ENCODE measurements at places on chromosomes 13 and 19.
A peak's percentile ranks its signal among the peaks of the same experiment; 100 is the strongest.

DNA sequence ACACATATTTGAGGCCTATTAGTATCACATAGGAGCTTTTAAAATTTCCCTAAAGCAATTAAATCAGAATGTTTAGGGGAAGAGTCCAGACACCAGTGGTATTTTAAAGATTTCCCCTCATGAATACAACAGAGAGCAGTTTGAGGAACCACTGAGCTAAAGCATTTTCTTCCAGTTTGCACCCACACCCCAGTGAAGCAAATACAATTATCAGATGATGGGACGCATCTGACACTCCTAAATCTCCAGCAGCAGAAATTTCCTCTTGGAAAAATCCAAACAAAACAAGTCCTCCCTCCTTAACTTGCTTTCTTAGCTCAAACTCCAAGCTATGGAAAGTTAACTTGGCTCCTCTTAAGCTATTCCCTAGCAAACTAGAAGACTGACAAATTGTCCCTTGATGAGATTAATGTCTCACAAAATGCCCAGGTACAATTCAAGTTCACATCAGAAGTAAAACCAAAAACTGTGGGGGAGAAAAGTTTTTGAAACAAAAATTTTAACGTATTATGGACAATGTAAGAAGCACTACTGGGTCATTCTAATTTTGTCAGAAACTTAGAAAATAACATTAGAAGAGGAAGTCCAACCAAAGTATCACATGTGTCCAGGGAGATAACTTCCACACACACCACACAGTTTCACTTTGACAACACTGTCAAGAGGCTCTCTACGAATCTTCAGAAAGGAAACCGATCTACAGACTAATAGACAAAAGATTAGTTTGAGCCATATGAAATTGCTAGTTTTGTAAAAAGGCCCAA, 74.1 kb downstream of the ABCC4 start:
- DNase-seq = no peak

DNA sequence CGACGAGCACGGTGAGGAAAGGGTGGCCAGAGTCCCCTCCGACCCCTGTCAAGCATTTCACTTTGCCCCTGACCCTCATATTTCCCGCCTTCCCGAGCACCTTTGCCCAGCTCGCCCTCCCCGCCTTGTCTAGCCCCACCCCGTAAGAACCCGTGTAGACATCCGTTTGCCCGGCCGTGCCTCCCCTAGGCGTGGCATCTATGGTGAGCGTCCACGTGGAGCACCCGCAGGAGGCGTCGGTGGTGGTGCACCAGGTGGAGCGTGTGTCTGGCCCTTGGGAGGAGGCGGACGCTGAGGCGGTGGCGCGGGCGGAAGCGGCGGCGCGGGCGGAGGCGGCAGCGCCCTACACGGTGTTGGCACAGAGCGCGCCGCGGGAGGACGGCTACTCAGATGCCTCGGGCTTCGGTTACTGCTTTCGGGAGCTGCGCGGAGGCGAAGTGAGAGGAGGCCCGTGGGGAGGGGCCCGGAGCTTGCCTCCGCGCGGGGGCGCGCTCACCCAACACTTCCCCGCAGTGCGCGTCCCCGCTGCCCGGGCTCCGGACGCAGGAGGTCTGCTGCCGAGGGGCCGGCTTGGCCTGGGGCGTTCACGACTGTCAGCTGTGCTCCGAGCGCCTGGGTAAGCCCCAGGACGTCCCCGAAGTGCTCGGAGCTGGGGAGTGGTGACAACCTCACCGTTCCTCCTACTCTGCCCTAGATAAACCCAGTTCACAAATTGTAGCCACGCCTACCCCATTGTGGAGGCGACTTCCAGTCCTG, 4.2 kb downstream of the LTBP4 start:
- peak; percentile 86 for DNase-seq

- DNase-seq = no peak
Observed at GRCh38 chr13:33051632-33052031, 35.4 kb downstream of the KL start.

- no peak for DNase-seq
Observed at GRCh38 chr13:105345730-105346129, 1189.7 kb downstream of the EFNB2 start.

DNA sequence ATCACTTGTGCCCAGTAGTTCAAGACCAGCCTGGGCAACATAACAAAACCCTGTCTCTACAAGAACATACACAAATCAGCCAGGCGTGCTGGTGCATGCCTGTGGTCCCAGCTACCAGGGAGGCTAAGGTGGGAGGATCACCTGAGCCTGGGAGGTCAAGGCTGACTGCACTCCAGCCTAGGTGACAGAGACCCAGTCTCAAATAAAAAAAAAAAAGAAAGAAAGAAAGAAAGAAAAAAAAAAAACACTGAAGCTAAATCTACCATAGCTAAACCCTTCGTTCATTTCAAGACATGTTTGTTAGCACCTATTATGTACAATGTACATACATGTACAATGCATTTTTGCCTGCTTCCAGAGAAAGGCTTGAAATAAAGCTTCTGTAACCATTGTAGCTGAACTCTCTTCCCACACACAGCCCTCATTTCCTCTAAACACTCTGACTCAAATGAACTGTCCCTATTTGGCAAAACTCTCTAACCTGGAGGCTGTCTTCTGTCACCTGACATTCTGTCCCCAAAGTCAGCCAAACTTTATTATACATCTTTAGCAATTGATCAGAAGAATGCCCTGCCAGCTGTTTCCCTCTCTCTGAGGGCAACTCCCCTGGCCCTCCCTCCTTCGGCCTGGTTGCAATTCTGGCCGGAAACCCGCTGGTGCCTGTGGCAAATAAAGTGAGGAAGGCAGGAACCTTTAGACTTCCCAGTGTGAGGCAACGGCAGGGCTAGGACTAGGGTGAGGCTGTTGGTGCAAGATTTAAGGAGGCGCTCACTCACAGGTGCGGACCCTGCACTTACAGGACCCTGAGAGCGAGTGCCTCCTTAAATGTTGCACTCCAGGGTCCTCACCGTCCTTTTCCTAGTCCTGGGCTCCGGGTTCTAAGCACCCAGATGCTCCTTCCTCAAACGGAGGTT, 1.8 kb downstream of the ETHE1 start:
- DNase-seq = peak; percentile 30

DNA sequence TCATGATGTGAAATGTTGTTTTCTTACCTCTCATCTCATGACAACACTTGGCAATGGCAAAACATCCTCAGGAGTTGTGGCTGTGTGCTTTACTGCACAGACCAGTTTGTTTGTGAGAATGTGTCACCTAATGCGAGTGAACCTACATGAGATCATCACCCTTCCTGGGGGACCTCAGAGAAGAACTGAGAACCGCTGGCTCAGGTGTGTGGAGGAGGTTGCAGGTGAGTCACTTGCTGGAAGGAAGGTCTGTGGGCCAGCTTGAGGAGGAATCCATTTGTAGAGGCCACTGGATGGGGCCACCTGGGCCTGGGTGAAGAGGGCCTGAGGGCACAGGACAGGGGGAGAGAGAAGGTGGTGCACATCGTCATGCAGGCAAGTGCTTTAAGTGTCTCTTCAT, 3.0 kb upstream of the CEACAM1 start:
- DNase-seq = no peak

- DNase-seq = no peak
Observed at GRCh38 chr19:1833540-1833939, 14.7 kb downstream of the REXO1 start.

DNA sequence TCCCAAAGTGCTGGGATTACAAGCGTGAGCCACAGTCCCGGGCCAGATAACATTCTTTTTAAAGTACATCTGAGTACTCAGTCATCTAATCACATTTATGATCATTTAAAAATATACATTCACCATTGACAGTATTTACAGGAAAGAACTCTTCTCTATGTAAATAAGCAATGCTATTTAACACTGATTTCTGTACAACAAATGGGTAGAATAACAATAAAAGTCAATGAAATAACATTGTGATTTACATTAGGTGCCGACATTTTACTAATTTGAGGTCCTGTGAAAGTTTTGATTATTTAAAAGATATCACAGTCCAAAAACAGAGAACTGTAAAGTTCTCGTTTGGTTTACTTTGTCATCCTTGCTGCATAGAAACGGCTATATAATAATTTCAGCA, 1763.7 kb downstream of the SLITRK1 start:
- no peak for DNase-seq

DNA sequence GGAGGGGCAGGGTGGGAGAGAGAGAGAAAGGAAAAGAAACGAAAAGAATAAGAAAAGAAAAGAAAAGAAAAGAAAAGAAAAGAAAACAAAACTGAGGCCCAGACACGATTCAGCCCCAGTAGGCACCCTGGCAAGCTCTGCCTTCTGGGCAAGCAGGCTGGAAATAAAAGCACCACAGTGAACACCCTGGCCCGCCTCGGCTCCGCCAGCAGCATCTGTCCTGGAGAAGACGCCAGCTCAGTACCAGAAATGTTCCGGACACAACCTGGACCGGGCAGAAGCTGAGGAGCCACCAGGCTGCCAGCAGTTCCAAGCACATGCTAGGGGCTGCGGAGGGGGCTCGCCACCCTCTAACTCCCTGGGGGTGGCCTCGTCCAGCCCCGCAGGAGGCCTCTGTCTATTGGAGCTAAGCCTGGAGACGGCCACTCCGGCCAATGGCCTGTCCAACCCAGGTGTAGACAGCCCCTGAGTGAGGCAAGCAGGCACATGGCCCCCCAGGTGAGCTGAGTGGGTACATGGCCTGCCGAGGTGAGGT, 11.4 kb upstream of the CPAMD8 start:
- no peak for DNase-seq

- DNase-seq = no peak
Observed at GRCh38 chr19:7746903-7747884, at the start of gene CD209. CD209 (minus strand) TSS chr19:7747534; CDS start chr19:7747511, 23 bp downstream.

GRCh38 chr13:31781064-31781463, 41.7 kb downstream of the RXFP2 start:
- DNase-seq = no peak

GRCh38 chr13:46389457-46390451, 2.7 kb upstream of the RUBCNL start:
- DNase-seq = no peak

GRCh38 chr13:34145061-34145460, 327.1 kb downstream of the RFC3 start:
- no peak for DNase-seq

- no peak for DNase-seq
Observed at GRCh38 chr19:35471946-35472345, 18.3 kb downstream of the KRTDAP start.

DNA sequence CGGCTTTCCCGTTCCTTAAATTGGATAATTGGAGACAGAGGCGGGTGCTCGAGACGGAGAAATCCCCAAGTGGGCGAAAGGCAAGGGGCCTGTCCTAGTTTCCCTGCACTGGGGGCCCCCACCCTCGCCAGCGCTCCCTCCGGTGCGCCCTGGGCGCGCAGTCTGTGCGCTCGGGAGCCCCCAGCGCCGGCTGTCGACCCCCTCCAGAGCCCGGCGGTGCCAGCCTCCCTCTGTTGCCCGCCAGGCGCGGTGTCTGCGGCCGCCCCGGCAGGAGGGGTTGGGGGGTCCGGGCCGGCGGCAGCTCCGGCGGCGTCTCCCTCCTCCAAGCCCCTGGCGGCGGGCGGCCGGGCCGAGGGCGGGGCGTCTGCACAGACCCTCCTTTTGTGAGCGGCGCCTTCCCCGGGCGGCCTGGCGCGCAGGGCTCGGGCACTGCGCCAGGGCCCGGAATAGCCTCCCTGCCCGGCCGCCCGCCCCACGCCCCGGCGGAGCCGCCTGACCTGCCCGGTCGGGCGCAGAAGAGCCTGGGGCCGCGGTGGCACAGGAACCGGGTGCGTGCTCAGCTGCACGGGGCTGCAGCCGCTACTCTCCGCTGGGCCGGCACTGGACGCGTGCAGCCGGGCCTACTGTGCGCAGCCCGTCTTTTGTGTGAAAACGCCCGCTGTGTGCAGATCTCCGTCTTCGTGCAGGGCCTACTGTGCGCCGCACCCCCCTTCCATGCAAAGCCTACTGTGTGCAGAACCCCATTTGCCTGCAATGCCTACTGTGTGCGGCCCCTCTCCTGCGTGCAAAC, 13.2 kb downstream of the GADD45B start:
- DNase-seq = peak; percentile 26

GRCh38 chr13:27379694-27380641, 44.5 kb upstream of the GTF3A start:
- DNase-seq = peak; percentile 76

Measured in activated CD4-positive, alpha-beta T cell treated with anti-CD3 and anti-CD28 coated beads, Interleukin-2, amount 50 U/mL, for 48 hours (primary cell).